ENCODE measurements at places on chromosomes 7 and 10.

GRCh38 chr10:33336582-33337325 is 2.3 kb upstream of the NRP1 start:
- DNase-seq = no peak

- no peak for DNase-seq
Measured at GRCh38 chr7:151851782-151852181, 25.1 kb downstream of the PRKAG2 start.

DNA sequence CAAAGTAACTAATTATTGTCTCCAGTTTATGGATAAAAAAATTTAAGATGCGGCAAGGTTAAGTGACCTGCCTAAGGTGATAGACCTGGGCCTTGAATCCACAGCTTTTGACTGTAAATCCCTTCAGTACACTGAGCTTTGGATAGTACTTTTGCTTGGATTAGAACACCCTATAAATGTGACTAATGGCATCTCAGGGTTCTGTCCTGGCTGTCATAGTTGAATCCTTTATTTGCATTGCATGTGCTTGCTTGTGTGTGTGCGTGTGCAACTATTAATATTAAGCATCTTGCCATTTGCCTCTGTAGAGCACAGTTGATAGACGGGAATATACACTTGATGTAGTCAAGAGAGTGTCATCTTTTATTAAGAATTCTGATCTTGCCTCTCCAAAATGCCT is 228.0 kb downstream of the AUTS2 start:
- no peak for DNase-seq

DNA sequence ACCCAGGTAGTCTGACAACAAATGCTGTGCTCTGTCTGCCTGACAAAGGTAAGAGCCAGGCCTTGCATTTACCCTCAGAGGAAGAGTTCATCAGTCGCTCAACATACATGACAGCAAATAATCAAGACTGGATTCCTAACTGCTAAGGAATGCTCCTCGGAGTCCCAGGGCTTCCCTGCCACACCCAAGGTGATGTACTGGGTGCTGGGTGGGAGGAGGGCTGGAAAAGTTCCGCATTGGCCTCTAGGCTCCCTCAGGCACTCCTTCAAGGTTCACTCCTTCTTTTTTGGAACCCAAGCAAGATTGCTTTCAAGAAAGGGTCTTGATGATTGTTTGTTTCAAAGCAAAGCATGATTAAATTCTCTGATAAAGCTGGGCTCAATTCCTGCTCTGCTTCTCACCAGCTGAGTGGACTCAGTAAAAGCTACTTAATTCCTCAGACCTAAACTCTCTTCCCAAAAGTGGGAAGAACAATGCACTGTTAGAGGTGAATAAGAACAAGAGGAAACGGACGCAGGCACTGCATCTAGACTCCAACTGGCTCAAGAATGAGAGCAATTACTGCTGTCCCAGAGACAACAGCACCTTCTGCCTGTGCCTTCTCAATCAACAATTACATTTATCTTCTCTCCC is 173.5 kb downstream of the ELMO1 start:
- no peak for DNase-seq

DNA sequence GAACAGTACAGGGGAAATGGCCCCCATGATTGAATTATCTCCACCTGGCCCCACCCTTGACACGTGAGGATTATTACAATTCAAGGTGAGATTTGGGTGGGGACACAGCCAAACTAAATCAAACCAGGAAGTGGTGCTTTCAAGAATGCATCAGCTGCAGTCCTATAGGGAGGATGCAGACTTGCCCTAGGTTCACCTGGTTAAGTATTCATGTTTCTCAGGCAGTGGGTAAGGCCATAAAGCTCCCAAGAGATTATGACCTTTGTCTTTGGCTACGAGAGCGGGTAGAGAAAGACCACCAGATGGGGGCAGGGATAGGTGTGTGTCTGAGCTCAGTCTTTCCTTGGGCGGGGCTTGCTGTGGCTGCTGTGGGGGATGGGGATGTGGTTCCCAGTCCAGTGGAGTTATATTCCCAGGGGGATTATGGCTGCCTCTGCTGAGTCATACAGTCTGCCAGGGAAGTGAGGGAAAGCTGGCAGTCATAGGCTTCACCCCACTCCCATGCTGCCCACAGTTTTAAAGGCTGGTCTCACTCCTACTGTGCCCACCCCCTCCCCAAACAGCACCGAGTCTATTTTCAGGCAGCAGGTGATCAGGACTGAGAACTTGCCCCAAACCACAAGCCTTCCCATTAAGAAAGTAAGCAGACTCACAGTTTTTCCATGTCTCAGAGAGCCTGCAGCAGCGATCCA is 8.4 kb upstream of the R3HCC1L start:
- no peak for DNase-seq

DNA sequence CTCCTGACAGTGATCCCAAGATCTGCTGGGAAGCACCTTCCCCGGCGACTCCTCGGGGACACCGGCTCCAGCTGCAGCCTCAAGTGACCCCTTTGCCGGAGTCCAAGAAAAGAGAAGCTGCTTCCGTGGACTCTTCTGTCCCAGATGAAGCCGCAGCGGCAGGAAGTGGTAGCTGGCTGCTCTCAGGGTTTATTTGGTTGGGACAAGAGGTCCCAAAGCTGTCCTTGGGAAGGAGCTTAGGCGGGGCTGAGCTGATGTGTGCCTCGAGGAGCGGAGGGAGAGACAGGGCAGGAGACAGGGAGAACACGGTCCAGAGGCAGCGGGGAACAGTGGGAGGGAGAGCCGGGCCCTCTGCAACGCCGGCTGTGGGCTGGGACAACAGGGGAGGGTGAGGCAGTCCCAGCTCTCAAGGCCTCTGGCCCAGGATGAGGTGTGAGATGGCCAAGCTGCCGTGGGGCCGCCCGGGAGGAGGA is 13.1 kb upstream of the FAM20C start:
- DNase-seq = no peak

- no peak for DNase-seq
Measured at GRCh38 chr7:158924956-158925355, 68.6 kb downstream of the DYNC2I1 start.

DNA sequence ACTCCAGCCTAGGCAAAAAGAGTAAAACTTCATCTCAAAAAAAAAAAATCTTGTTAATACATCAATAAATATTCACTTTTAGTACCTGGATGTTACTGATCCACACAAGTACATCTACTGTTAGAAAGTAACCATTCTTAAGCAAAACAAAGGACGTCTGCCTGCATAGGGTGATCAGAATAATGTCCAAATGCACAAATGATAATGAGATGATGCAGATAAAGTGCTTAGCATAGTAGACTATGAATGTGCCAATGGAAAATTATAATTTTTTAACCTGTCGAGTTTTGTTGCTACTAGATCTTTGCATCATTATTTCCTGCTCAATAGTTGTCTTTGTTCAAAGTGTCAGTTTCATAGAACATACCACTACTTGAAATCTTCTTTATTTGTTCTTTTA is 109.6 kb upstream of the IMMP2L start:
- DNase-seq = no peak

DNA sequence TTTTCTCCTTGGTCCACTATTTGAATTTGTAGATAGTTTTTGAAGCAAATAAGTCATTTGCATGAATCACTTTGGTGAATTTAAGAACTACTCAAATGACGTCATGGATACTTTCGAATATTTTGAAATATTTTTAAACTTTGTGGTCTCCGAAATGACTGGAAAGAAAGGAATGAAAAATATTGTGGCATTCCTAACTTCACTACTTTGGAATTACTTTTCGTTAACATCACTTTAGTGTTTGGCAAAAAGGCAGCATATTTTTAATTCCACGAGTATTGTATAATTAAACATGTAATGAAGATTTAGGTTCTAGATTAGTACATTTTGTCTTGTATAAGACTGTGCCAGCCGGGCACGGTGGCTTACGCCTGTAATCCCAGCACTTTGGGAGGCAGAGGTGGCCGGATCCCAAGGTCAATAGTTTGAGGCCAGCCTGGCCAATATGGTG is 35.3 kb upstream of the ZRANB1 start:
- no peak for DNase-seq

DNA sequence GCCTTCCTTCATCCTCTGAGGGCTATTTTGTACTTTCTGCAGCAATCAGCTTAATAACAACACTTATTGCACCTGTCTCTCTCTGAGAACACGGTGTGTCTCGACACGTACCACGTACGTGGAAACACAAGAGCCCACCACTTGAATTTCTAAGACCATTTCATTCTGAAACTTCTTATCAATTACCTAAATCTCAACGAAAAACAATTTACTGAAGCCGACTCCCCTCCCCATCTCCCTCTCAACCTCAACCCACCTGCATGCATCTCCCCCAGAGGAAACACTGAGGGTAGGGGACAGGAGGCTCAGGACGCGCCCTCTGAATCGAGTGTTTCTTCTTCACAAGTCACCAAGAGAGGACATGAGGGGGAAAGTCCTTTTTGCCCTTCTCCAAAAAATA is 278.6 kb downstream of the USP6NL start:
- DNase-seq = no peak

DNA sequence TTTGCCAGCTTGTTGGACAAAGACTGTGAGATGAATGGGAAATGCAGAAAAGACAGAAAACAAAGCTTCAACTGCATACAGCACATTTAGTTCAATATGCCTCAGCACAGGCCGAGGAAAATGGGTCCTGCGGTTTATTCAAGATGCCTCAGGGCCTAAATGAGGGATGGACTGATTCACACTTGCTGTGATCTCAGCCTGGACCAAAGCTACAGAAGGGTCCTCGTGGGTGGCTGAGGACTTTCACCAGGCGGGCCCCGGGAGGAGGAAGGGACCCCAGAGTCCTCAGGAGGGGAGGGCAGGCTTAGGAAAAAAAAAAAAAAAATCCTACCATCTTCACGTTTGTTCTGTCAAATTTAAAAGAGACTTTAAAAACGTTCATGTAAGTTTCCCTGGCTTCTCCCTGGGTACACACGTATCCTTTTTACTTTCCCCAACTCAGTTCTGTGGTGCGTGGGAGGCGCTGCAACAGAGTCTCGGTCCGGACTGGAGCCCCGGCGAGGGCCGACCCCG is 624 bp upstream of the ZNF783 start:
- DNase-seq = no peak

Measured in occipital lobe (tissue), 3 donors.